Vagina (tissue), 2 donors: ENCODE measurements at places on chromosomes 7 and 10.

- DNase-seq: no peak
These were observed 21.5 kb upstream of the GRIFIN start for GRCh38 chr7:2497500-2498336.

DNA sequence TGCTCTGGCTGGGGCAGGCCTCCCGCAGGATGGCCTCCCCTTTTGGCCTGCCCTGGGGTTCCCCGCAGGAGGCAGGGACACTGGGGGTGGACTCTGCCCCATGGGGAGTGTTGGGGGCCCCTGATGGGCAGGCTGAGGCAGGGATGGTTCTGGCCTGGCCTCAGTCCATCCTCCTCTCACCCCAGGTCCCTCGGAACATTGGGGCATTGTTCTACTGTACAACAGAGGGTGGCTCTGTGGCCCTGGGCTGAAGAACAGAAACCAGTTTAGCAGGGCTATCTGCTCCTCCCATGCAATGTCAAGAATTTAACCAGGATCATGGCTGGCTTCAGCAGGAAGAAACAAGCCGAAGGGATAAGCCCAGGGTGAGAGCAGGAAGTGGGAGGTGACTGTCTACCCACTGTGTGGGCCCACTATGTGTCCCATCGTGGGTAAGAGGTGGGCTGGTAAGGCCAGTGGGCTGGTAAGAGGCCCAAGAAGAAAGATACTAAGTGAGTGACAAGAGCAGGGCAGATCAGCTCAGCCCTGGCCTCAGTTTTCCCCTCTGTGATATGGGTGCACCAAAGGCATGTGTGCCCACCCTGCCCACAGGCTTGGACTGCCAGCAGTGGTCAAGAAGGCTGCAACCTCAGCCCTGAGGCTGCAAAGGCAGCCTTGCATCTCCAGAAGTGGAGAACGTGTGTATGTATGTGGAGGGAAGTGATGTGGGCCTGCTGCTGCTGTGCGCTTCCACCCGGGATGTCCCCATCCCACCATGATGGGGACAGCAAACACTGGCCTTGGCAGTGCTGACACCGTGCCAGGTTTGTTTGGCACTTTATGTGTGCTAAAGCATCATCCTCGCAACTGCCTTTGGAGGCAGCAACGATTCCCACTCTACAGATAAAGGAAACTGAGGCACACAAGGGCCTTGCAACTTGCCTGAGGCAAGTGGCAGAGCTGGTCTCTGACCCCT, 138.9 kb downstream of the SH3PXD2A start:
- DNase-seq: no peak

GRCh38 chr7:2129323-2130095, 103.2 kb downstream of the MAD1L1 start:
- no peak for DNase-seq

- DNase-seq: no peak
These were observed 165.8 kb downstream of the CCSER2 start for GRCh38 chr10:84493951-84494848.
